ENCODE measurements at places on chromosomes 1 and 21. TPM values are rescaled to one million over a fixed set of nuclear protein-coding genes. Genes with fewer than 3 reads are reported as not detected.

DCDC2B gene
- not detected for total RNA-seq

CTH gene
- total RNA-seq: 23.0 TPM

GRCh38 chr1:103788377-103788776, 38.7 kb downstream of the AMY1C start:
- no peak overlapping the region for H3K27ac ChIP-seq
- no peaks in the 10 kb centered on the region for H3K36me3 ChIP-seq
- peak; percentile 57 for DNase-seq
- no peak overlapping the region for H3K4me3 ChIP-seq

GRCh38 chr1:238767321-238767720, 619.0 kb upstream of the CHRM3 start:
- no peaks in the 10 kb centered on the region for H3K36me3 ChIP-seq
- no peak for DNase-seq
- no peaks in the 10 kb centered on the region for H3K4me1 ChIP-seq
- H3K27me3 ChIP-seq: no peaks in the 10 kb centered on the region

GRCh38 chr1:155437405-155437804, 116.7 kb downstream of the RUSC1 start:
- H3K27me3 ChIP-seq: no peaks in the 10 kb centered on the region
- DNase-seq: no peak

GRCh38 chr1:180290265-180291001, 60.4 kb downstream of the LHX4 start:
- no peak for DNase-seq
- H3K27ac ChIP-seq: no peak overlapping the region
- H3K36me3 ChIP-seq: peaks cover 8% of the 10 kb centered on the region
- H3K27me3 ChIP-seq: no peaks in the 10 kb centered on the region
- H3K4me1 ChIP-seq: no peaks in the 10 kb centered on the region
- H3K4me3 ChIP-seq: no peak overlapping the region

GRCh38 chr1:42157667-42158066, 4.5 kb downstream of the GUCA2B start:
- H3K4me1 ChIP-seq: no peaks in the 10 kb centered on the region
- H3K27me3 ChIP-seq: 0 out of 2 replicates have a peak, but pooled peaks cover 4% of the 10 kb centered on the region
- peak; percentile 58 for DNase-seq
- no peak overlapping the region for H3K27ac ChIP-seq

Measured in Karpas-422 (cell line).